ENCODE measurements at places on chromosomes 4 and X.

DNA sequence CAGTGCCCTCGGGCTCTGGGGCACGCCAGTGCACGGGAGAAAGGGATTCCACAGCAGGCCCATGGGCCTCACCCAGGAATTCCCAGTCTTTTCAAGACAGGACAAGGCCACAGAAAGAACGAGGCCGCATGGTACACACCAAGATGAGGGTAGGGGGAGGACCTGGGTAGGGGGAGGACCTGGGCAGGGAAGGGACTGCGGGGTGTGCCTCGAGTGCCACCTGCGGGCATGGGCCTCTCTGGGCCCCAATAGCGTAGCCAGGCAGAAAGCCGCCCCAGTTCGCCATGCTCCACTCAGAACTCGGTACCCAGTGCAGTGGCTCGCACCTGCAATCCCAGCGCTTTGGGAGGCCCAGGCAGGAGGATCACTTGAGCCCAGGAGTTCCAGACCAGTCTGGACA lies 14.0 kb upstream of the DUSP9 start:
- DNase-seq, result no peak

- DNase-seq, result no peak
These were observed 30.9 kb downstream of the REELD1 start for GRCh38 chr4:146245246-146245645.

DNA sequence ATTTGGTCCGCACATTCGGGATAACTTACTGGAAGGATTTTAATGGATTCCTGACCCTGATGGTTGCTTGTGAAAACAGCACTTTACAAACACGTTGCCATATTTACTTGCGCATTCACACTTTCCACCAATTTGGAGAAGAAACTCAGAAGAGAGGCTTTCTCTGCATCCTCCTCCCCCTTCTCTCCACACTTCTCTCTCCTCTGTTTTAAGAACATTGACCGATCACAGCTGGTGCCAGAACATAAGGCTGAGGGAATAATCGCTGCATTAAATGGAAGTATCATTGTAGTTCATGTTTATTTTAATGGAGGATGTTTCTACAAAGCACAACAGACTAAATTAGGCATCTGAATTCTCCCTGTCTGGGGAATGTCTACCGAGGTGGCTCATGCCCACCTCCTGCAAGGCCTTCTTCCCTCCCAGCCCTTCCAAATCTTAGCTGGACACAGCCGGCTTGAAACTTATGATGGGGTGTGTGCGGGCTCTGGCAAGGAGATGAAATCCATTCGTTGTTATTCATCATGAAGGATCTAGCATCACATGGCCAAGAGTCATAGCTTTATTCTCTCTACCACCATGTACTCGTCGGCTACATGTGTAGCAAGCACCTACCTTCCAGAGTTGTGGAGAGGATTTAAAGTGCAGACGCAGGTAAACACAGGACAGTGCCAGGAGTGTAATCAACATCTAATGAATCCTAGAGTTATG lies 204.1 kb downstream of the LDB2 start:
- no peak for DNase-seq

DNA sequence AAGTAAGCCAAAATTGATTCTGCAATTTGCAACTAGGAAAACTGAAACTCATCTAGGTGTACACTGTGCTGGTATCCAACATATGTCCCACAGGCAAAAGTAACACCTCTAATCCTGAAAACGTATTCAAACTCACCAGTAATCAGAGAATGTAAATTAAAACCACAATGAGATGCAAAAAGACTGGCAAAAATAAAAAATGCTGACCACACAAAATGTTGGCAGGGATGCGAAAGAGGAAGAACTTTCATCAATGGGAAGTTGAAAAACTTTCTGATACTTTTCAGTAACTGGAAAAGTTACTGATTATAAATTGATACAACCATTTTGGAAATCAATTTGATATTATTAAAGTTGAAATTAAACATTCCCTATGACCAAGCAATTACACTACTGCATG lies 20.1 kb upstream of the CORIN start:
- no peak for DNase-seq

DNA sequence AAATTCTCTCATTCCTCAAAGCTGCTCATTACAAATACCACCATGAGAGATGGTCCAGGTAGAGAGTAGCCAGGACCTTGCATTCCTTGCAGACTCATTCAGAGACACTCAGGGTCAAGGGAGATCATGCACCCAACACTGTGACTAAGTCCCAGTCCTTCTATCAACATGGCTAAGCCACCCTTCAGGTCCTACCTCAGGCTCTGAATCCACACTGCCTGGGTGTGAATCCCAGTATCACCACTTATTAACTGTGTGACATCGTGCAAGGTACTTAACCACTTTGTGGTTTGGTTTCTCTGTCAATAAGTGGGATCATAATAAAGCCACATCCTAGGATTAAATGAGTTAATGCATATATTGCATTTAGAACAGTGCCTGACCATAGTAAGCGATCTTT lies 124.1 kb upstream of the NEIL3 start:
- no peak for DNase-seq

DNA sequence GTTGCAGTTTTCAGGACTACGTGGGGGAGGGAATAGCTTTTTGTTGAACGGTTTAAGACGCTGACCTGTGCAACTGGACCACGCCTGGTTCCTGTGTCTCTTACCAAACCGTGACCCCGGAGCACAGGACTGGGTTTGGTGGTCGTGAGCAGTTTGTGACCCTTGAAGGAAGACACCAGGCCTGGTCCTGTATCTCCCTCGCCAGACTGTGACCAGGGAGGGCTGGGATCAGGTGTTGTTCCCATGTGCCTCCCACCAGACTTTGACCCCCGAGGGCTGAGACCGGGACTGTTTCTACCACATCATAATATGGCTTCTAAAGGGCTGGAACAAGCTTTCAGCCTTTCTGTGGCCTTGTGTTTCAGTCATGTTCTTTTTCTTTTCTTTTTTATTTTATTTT lies 683 bp downstream of the EBP start:
- no peak for DNase-seq

DNA sequence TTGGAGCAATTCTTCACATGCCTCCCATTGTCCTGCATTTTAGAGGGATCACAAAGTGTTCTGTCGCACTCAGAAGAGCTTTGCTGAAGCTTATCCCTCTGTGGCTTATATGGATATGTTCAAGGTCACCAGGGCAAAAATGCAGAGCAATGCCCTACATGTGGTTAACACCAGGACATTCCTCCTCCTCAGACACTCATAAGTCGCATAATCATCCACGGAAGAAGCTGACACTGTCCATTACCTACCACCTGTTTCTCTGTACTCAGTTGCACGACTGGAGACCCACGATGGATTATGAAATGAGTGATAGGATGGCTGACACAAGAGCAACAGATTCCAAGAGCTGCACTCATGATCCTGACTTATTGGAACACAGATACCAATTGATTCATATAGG lies 68.7 kb upstream of the PRDX4 start:
- DNase-seq, result no peak

DNA sequence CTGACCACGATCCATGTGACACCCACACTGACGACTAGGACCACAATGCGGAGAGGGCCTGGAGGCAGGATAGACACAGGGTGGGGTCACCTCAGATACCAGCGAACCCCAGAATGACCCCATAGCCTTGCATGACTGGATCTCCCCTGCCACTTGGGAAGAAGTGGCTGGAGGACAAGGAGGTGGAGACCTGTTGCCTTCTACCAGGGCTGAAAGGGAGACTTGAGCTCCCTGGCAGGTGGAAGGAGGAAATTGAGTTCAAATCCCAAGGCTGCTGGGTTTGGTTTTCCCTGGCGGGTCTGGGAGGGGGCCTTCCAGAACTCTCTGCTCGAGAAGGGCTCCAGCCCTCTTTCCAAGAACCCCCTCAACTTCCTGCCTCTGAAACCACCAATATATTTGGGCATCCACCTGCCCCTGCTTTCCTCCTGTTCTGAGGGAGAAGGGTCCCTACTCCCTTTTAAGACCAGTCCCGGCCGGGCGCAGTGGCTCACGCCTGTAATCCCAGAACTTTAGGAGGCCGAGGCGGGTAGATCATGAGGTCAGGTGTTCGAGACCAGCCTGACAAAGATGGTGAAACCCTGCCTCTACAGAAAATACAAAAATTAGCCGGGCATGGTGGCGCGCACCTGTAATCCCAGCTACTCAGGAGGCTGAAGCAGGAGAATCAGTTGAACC lies 3.0 kb downstream of the FAM3A start:
- no peak for DNase-seq

DNA sequence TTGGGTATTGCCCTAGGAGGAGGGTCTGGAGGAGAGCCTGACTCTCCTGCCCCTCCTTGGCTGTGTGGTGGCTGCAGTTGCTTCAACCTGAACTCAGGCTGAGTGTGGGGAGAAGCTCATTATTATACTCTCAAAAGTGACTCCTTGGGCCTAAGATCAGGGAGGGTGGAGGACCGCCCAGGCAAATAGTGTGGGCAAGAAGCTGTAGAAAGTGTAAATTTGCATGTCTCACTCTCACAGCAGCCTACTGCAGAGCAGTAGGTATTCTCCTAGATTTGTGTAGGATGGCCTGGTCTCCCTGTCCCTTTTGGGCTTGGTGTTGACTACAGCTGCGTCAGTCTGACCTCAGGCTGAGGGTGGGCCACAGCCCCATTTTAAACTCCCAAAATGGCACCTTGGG lies 156.1 kb downstream of the ZNF330 start:
- DNase-seq, result no peak

GRCh38 chrX:95974890-95975289 lies 709.8 kb upstream of the DIAPH2 start:
- DNase-seq, result no peak

- DNase-seq, result no peak
These were observed 271.1 kb downstream of the DCAF12L2 start for GRCh38 chrX:125894947-125895346.

GRCh38 chrX:110002300-110003166 lies at the start of gene TMEM164:
Gene TMEM164, plus strand, starts transcription at chrX:110003114. Its CDS starts 661 bp downstream, at chrX:110003775.
- peak; percentile 52 for DNase-seq

DNA sequence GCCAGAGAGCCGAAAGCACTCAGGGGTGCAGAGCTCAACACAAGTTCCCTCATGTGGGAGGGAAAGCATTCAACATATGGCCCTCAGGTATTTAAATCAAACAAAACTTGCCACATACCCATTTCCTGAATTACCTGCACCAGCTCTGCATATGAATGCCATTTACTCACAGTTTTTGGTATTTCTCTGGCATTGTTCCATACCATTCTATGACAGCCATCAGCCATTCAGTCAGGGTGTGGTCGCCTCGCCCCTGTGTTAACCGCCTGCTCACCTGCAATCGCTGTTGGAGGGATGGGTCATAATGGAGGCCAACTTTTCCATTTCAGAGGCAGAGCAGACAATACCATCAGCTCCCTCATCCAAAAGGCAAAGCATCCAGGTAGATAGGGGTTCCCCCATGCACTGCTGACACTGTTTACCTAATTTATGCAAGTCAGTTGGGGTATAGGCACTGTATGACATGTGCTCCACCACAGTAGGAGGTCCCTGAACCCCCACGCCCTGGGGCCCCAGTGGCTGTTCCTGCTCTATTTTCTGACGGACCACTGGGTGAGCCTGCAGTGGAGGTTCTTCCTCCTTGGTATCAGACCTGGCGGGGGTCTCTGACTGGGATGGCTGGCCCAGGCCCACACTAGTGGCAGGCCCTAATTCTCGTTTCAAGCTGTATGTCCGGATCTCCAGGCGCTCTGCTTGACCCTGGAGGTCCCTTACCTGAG lies 227.1 kb downstream of the ADGRL3 start:
- no peak for DNase-seq

DNA sequence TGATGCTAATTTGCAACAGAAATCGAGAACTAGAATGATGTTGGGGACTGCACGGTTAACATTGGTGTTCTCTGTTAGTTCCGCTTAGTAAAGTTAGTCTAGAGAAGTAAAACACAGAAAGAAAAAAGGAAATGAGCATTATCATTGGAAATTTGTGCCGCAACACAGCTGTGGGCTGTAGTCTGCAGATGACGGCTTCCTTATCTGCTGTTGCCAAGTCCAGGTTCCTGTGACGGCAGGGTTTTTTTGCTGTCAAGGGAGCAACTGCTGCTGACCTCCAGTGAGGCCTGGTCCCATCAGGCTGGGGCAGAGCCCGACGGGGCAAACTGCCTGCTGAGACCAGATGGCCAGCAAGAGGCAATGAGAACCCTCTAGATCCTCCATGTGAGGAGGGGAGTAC lies 38.9 kb upstream of the PHEX start:
- DNase-seq, result peak; percentile 30

- no peak for DNase-seq
These were observed 11.2 kb upstream of the PLAC8 start for GRCh38 chr4:83125738-83126141.

- DNase-seq, result no peak
These were observed 38.0 kb downstream of the MOB1B start for GRCh38 chr4:70940134-70940533.

GRCh38 chrX:87045352-87045751 lies 472.2 kb upstream of the KLHL4 start:
- DNase-seq, result no peak

GRCh38 chr4:8709050-8709728 lies 116.6 kb downstream of the CPZ start:
- DNase-seq, result no peak

- DNase-seq, result no peak
These were observed at the start of gene RGN for GRCh38 chrX:47078129-47079043. Gene RGN, plus strand, starts transcription at chrX:47078443. Its CDS starts 2,702 bp downstream, at chrX:47081145.

GRCh38 chr4:110869862-110870572 lies 247.1 kb upstream of the PITX2 start:
- peak; percentile 13 for DNase-seq

- no peak for DNase-seq
These were observed 5.5 kb downstream of the USP9X start for GRCh38 chrX:41090568-41091238.

DNA sequence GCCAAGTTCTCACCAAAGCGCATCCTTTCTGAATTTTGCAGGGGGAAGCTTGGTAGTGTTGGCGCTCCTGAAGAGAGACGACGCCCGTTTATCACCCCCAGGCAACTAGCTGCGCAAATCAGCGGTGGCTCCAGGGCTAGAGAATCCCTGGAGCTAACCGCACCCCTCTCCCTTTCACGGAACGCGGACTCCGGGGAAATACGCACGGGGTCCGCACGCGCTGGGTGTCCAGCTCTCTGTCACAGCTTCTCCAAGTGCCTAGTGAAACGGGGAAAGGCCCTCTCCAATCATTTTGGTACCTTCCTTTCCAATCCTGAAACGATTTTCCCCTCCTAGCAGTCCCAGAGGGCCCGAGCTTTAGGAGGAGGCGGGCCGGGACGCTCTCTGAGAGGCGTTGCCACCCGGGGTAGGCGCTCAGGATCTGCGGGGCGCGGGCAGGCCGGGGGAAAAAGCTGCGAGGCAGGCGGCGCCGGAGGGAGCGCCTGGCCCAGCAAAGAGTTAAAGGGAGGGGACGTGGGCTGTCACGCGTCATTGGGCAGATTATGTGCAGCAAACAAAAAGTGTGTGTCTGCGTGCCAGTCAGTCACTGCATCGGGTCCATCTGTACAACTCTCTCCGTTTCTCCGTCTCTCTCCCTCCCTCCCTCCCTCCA lies at the start of gene PRDM8:
TSS of gene PRDM8 (plus strand) at position 582 of the 652 bp plus-strand sequence. CDS start 2,578 bp downstream, outside the sequence.
- DNase-seq, result no peak

DNA sequence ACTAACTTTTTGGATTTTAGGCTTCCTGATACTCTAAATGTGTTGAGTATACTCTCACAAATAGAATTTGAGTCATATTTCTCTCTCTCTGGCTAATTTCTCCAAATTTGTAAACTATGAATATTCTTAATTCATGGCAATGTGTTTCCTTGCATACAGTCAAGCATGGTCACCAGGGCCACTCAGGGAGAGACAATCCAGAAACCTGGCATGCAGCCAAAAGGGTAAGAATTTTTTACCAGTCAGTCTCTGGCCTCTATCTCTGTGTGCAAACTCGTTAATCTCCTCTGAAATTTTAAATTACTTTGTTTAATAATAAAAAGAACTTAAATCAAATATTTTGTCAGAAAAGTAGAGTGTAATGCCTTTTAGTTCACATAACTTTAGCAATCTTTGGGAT lies 179.8 kb downstream of the OR13H1 start:
- DNase-seq, result no peak

GRCh38 chr4:70902577-70903290 lies 565 bp downstream of the MOB1B start:
- no peak for DNase-seq

All from GM12878 (cell line).